ENCODE measurements at places on chromosomes 5 and 9.

- no peak for DNase-seq
Observed at GRCh38 chr5:60677850-60678664, 21.9 kb downstream of the DEPDC1B start.

DNA sequence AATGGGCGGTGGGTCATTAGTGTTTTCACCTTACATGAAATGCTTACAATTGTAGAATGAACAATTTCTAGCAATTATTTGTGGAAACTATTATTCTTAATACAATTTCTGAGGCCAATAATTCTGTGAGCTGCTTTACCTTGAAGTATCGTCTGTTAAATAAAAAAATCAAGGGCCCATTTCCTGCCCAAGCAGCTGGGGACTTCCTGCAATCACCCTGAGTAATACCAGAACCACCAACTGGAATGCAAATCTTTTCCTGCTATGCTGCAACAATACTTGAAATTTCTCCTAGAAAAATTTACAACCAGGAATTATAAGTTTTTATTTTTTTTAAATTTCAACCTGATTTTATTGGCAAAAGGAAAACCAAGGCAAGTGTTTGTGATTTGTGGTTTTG lies 52.6 kb downstream of the ADAMTS16 start:
- no peak for DNase-seq

- DNase-seq = no peak
Observed at GRCh38 chr5:69416180-69416579, 1.3 kb downstream of the MARVELD2 start.

- no peak for DNase-seq
Observed at GRCh38 chr9:126932871-126933321, 18.3 kb downstream of the RALGPS1 start.

DNA sequence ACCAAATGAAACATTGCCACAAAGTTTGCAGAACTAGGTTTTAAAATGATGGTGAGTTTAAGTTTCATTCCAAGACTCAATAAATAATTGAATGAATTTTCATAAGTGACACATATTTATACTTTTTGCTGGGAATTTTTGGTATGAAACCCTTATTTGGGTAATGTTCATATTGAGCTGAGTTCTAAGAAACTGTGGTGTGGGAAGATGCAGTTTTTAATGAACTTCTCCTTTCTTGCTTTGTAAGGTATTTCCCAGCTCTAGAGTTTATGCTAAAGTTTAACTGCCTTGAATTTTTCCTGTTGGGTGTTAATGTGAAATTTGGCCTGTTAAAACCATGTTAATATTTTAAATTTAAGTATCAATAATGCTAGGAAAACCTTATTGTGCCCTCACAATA lies 15.1 kb downstream of the RABGAP1 start:
- no peak for DNase-seq

GRCh38 chr9:17160327-17160726 lies 25.5 kb downstream of the CNTLN start:
- DNase-seq = no peak

DNA sequence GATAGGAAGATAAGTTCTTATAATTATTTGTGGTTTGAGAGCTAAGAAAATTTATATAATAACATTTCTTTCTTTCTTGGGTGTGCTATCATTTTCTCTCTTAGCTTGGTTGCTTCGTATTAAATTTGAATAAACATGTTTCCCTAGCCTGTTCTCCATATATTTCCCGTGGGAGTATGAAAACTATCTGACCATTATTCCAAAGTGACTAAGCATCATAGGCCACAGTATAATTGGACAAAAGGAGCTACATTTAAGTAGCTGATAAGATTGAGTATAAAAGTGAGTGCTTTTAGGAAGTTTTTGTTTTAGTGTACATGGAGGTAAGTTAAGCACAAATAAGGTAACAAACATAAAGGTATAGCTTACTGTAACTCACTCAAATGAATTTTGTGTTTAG lies 8.4 kb upstream of the OSMR start:
- DNase-seq = no peak

GRCh38 chr5:169838688-169839087 lies 141.6 kb downstream of the INSYN2B start:
- DNase-seq = no peak

GRCh38 chr5:39639618-39640089 lies 214.9 kb upstream of the DAB2 start:
- DNase-seq = no peak

DNA sequence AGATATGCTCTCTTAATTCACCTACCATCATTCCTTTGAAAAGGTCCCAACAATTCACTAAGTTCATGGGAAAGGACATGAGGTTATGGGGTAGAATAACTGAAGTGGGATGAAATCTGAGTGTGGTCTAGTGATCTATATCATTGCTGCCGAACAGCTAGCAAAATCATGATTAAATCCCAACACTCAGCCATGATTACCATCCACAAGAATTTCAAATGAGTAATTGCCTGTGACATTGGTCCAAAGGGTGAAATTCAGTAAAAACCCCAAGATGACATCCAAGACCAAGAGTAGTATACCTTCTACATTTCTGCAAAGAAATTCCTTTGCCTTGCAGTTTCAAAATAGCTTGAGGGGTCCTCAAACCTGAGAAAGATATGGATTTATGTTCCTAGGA lies 225.6 kb downstream of the SPOCK1 start:
- no peak for DNase-seq

DNA sequence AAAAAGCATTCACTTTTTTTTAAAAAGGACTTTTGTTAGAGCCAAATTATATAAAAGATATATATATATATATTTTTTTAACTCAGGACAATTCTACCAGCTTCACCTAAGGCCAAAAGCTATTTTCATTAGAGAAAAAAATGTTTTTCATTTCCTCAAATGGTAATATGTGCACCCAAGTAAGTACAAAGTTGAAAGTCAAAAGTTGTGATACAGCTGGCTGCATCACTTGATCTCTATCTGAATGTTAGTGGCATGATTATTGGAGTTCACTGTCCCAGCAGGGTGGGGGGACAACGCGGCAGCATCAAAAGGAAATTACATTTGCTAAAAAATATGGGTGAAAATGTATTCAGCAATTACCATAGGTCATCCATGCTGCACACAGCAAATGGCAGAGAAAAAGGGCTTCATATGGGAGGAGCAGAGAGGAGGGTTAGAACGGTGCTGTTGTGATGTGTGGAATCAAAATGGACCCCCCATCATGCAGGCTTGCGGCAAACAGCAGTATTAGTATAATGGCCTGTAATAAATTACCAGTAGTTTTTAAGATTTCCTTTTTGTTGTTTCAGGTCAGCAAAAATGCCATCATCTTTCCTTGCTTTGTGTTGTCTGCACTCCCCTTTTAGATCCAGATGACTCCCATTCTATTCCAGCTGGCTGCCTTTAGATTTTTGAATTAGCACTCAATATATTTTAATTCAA lies 253.7 kb downstream of the MAT2B start:
- no peak for DNase-seq

DNA sequence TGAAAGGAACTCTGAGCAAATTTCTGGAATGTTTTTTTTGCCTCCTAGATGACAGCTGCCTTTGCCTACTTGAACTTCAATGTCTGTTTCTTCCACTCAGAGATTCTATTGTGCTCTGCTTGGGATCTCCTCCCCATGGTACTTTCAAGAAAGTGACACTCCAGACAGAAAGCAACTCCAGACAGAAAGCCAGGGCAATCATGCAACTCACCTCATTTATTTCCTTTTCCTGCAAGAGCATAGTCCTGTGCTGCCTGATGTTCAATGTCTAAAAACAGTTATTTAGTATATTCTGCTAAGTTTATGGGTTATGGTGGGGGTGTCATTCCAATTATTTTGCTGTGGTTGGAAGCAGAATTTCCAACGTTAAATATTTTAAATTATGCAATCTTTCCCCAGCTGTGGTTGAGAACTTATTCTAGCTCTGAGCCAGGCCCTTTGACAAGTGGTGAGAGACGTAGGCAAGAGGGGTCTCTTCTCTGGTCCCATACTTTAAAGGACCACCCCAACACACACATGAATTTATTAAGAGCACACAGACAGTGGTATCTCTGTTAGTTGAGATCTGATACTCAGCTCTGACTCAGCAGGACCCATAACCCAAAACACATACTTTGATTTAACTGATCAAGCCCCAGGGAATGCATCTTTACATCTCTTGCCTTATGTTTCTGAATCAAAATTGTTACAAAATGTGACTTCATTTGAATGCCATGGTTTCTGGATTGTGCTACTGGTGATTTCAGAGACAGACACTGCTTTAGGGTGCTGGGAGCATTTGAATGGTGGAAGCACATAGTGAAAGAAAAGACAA lies 39.5 kb upstream of the MAMDC2 start:
- DNase-seq = no peak

Measured in fibroblast of the conjunctiva (primary cell).